CD4-positive, alpha-beta T cell treated with Interferon alpha-2 for 1 hour (primary cell): ENCODE measurements at places on chromosomes 3 and 15.

DNA sequence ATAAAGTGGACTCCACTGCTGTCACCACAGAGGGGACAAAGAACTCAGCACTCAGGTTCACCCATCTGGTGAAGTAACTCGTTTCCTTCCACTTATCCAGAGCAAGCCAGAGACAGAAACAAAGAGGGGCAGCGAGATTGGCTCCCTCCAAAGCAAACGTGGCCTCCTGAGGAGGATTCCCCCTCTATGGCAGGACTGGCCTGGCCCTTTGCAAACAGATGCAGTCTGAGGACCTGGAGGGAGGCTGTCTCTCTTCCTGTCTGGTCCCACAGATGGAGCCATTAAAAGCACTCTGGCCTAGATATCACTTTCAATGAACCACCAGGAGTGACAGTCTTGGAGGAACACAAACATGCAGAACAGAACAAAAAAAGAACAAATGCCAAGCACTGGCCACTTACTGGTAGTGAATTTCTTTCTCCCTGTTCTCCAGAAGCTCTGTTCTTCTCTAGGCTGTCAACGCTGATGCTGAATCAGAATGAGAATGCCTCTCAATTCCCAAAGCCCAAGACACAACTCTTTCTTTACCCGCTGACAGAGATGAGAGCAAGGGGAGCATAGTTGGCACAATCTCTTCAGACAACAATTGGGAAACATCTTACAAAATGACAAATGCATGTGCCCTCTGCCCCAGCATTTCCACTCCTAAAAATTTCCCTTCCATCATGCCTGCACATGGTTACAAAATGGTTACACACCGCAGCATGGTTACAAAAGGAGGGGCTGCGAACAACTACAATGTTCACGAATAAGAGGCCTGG lies 14.3 kb downstream of the KLHL25 start:
- DNase-seq, result no peak

DNA sequence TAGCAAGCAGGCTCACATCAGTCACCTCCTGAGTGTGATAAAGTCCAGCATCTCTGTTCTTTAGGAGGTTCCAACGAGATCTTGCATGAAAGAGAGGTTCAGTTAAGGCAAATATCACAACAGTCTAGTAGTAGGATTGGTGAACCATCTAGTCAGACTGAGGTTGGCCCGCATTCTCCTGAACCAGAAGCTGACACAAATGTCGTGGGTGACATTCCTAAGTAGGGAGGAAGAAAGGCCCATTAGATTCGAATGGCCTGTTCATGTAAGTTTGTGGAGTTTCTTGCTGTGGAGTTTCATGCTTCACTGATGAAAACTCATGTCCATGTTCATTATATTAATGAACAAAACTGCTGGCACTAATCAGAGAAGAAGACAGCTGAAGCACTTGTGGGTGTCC lies 66.7 kb upstream of the XCR1 start:
- DNase-seq, result no peak

- no peak for DNase-seq
Observed at GRCh38 chr3:188667926-188668325, 503.8 kb upstream of the TPRG1 start.

DNA sequence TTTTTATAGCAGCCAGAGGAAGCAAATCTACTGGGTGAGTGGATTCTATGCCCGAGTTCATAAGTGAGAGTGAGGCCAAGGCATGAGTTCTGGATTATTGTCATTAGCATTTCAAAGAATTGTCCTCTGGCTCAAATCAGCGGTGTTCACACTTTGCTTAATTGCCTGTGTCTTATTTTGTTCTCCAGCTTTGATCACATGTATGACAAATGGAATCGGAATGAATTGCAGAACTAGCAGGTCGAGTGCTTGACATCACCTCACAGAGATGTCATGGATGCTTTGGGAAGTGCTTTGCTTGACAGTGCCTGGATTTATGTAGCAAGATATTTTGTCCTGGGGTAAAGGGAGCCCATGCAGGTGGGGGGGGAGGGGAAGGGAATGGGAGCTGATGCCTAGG lies 68.0 kb downstream of the SH3GL3 start:
- no peak for DNase-seq

- DNase-seq, result no peak
Observed at GRCh38 chr3:100537646-100538338, 45.4 kb downstream of the TMEM45A start.

DNA sequence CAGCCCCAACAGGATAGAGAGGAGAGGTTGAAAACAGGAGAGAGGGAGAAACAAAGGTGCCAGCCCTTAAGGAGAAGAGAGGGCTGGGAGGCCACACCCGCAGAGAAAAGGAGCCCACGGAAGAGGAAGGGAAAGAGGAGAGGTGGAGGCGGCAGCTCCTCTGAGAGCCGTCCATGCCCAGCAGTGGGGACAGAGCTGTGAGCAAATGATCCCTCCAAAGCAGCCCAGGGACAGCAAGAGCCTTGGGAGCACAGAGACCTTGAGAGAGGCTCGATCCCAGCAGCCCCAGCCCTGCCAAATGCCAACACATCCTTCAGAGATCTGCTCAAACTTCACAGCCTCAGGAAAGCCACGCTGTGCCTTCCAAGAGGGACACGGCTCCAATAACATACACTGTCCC lies 66.7 kb upstream of the CORO2B start:
- no peak for DNase-seq

DNA sequence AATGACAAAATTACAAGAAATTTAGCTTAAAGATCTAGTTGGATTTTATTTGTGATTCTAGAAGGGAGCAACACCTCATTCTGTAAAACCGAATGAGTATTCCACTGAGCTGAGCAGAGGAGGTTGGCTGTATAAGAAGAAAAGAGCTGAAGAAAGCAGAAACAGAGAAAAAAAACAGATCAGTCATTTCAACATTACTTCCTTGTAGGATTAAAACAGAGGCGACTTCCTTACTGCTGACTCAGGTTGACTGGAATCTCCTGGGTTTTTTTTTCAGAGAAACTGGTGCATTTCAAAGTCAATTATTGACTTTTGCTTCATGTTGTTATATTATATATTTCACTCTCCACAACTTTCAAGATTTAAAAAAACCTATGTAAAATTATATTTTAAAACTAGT lies 368.1 kb upstream of the UBE2E2 start:
- no peak for DNase-seq

- DNase-seq, result no peak
Observed at GRCh38 chr3:126659915-126660886, 5.3 kb upstream of the TXNRD3 start.

DNA sequence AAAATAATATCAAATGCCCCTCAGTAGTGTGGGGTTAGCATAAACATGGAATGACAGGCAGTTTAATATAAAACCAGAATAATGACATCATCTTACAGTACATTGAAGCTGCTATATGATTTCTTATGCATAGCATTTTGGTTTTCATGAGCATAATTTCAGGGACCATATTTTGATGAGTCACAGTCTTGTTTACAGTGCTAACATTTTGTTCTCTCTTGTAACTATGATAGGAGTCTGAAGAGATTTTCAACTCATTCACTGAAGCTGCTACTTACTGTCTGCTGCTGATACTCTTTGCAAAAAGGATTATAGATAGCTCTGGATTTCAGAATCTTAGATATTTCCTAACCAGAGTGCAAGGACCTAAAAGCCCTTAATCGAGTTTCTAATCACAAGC lies 92.6 kb upstream of the CCDC54 start:
- DNase-seq, result no peak

DNA sequence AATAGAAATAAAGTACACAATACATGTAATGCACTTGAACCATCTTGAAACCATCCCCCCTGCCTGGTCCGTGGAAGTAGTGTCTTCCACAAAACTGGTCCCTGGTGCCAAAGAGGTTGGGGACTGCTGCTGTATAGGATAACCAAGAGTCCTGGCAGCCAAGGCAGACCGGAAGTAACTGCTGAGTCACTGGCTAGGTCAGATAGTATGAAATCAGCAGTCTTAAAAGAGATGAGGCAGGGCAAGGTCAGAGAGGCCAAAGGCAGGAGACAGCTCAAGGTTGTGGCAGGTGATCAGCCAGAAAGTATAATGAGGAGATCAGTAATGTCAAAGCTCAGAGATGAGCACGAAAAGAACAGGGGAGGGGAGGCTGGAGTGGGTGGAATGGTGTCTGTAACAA lies 60.2 kb downstream of the MAP3K13 start:
- DNase-seq, result no peak

- DNase-seq, result no peak
Observed at GRCh38 chr3:150179330-150179729, 208.6 kb upstream of the PFN2 start.

- no peak for DNase-seq
Observed at GRCh38 chr3:9673082-9673481, 23.8 kb downstream of the MTMR14 start.

GRCh38 chr3:147529551-147529950 lies 120.4 kb downstream of the ZIC1 start:
- DNase-seq, result no peak

- DNase-seq, result no peak
Observed at GRCh38 chr15:38176155-38176554, 76.5 kb upstream of the SPRED1 start.

DNA sequence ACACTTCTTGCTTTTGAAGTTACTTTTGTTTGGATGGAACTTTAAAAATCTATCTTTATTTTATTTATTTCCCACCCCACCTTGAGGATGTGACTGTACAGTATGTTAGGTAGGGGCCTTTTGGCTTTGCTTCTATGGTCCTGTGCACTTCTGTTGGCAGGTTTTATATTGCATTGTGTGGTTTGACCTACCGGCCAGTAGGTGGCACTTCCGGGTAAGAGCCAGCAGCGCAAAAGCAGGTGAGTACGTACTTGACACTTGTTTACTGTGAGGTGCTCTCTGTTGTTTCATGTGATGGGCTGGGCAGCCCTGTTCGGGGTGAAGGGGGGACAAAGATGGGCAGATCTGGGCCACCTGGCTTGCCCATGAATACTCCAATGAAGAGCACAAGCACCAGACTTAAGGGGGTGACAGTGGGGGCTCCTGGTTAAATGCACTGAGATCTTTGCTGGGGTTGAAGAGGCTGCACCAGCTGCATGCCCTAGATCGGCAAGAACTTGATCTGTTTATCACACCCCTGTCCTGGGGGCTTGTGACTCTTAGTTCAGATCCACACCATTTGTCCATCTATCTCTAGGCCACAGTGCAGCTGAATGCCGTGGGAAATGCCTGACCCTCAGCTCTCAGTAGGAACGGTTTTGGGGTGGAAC lies 131.6 kb downstream of the NLGN1 start:
- no peak for DNase-seq

DNA sequence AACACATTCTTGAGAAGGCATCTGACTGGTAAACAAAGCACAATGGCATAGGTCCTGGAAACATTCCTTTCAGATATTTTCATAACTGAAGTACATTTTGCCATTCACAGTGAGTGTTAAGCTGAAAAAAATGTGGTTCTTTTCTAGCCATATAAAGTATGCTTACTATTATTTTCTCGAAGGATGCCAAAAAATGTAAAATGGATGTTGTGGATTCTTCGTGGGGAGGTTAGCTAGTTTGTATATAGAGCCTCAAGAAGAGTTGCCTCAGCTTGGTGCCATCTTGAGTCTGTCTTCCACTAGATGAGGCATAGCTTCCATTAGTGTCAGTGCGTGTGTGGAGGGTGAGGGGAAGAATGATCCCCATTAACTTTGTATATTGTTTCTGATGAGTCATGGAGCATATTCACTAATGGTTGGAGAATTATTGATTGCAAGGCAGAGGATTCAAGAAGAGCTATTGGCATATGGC lies 4.1 kb downstream of the MBNL1 start:
- no peak for DNase-seq

DNA sequence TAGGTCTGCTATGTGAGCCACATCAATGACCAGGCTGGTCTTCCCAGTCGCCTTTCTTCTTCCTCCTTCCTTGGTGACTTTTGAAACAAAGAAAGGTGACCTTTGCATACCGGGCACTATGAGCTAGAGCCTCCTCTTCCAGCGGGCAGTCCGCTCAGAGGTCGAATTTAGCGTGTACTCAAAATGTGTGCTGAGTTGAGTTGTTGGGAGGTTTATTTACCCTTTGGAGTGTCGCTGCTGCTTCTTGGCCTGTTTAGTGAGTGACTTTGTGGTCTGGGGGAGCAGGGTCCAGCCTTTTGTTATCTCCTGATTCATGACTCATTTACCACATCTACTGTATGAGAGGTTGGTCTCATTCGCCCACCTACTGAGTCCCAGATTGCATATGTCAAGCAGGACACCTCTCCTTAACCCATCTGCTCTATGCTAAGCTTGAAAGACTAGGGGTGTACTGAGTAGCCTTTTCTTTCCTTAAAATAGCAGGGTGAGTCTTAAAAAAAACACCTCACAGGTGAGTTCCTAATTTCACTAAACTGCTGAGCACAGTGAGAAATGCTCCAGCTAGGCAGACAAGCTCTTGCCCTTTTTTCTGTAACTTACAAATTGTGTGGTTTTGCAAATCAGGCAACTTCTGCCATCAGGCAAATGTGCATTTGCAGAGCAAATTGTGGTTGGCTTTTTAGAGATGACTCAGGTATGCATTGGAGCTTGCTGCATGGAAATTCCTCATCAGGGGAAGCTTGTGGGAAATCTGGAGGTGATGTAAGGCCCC lies 3.2 kb upstream of the SIAH2 start:
- DNase-seq, result no peak
